ENCODE measurements at places on chromosomes 11 and 22.

GRCh38 chr11:96736601-96737000 is 346.8 kb downstream of the JRKL start:
- no peak for DNase-seq

DNA sequence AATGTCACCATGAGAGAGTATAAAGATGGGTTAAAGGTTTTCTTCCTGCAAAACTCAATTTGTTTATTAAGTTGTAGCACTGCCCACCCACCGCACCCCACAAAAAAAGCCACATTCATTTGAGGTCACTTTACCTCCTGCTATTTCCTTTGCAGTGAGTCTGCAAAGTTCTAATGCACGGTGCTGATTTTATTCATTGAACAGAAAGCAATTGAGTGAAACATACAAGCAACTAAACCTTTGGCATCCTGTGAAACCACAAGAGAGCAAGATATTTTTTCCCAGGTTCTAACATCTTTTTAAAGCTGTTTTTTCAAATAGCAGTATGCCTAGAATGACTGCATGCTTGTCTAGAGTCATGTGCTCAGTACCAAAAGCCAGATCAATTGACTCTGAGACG is 39.0 kb downstream of the RRAS2 start:
- DNase-seq = no peak

GRCh38 chr22:26442086-26442756 is 13.2 kb downstream of the ASPHD2 start:
- no peak for DNase-seq

- DNase-seq = no peak
Observed at GRCh38 chr11:92852229-92852628, 117.2 kb upstream of the MTNR1B start.

- DNase-seq = no peak
Observed at GRCh38 chr22:41907436-41908401, 7.2 kb downstream of the SHISA8 start.

GRCh38 chr22:20967697-20968211 is 699 bp downstream of the AIFM3 start:
- peak; percentile 84 for DNase-seq

Data from retina (tissue), 1 donor.